ENCODE measurements at places on chromosomes 13 and 19.

GRCh38 chr13:36431204-36432105, 840 bp upstream of the CCNA1 start:
- peak; percentile 48 for DNase-seq

DNA sequence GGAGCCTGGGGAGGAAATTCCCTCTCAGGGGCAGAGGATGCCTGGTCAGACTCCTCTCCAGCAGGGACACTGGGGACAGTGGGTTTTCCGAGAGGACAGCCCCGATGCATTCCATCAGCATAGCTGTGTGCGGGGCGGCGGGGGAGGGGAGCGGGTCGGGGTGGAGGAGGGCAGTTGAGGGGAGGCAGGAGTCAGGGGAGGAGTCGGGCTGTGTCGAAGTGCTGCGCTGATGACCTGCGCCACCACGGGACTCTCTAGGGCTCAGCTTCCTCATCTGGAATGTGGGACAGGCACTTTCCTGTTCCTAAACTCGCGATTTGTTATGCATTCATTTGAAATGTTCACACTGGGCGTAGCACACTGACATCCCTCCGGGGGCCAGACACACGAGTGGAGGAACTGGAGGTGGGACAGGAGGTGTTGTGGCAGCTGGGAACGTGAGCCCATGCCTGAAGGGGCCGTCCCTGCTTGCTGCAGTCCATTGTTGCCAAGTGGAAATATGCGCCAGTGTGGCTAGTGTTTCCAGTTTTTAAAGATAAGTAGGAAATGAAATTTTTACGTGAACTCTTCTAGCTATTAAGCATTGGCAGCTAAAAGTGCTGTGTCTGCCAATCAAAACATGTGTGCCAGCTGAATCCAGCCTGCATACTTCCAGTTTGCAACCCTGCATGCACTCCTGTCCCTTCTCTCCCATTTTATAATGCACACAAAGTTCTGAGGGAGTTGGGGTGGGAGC, 43.3 kb downstream of the FLT1 start:
- peak; percentile 66 for DNase-seq

GRCh38 chr13:59946944-59947343, 216.8 kb downstream of the DIAPH3 start:
- DNase-seq = no peak

- no peak for DNase-seq
Observed at GRCh38 chr13:74921326-74921725, 560.6 kb downstream of the TBC1D4 start.

- no peak for DNase-seq
Observed at GRCh38 chr13:25722893-25723292, 328.9 kb downstream of the SHISA2 start.

GRCh38 chr19:6381030-6381750, 5.5 kb upstream of the PSPN start:
- DNase-seq = no peak

Data from right cardiac atrium (tissue), 5 donors.